ENCODE measurements at places on chromosomes 4 and X.
A peak's percentile ranks its signal among the peaks of the same experiment; 100 is the strongest.

DNA sequence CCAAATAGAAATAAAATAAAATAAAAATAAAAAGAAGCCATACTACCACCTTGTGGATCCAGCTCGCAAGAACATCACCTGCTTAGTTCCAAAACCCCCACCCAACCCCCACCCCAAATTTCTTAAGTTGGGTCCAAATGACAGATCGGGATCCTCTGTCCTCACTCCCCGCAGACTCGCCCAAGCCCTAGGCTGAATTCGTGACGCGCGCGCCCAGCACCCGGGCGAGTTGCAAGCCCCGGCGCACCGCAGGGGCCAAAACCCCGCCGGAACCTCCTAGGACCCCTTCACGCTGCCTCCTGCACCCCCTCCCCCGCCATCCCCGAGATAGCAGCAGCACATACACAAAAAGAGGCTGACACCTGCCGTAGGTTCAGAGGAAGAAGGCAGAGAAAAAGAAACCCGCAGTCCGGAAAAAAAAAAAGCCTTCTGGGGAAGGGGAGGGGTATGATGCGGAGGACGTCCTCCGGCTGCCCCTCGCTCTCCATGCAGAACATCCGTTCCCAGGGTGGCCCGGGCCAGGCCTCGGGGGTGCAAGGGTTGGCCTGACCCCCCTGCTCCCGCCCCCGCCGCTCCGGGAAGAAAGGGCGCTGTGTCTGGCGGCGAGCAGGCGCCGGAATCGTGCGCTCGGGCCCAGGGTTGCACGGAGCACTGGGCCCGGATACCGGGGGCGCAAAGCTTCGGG, 2.6 kb downstream of the NLGN4X start:
- no peak for DNase-seq

DNA sequence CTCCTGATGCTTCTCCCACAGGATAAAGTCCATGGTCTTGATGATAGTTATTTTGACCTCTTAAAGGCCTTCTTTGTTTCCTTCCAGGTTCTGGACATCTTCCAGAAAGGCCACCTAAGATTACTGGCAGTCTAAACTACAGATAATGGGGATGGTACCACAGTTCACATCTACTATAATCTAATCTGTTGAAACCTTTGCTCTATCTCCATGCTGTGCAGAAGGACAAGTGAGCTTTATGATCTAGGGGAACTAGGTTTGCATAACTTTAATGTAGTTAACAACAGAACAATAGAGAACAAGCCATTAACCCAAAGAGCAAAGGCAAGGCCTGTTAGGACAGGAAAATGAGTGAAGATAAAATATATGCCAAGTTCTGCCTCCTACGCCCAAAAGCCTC, 103.9 kb upstream of the KLHL13 start:
- no peak for DNase-seq

GRCh38 chr4:87382116-87382515, 8.9 kb downstream of the HSD17B11 start:
- no peak for DNase-seq

- no peak for DNase-seq
These were observed 595.6 kb downstream of the RPA4 start for GRCh38 chrX:97479106-97479890.

DNA sequence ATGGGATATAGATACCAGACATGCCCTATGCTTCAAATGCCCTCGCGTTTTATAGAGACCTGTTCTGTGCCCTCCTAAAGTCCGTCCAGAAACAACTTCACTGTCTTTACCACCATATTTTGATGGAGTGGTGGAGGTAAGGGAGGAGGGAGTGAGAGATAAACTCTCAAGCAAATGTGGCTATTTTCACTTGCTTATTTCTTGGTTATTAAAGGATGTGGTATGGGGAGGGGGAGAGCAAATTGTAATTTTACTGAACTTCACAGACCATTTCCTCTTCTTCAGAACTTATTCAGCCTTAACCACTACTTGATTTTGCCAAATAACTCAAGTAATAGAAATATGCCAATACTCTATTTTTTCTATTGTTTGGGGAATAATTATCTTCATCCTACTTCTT, 31.5 kb downstream of the GPR174 start:
- DNase-seq: no peak

GRCh38 chr4:172042714-172043114, 229.5 kb downstream of the GALNTL6 start:
- DNase-seq: no peak

DNA sequence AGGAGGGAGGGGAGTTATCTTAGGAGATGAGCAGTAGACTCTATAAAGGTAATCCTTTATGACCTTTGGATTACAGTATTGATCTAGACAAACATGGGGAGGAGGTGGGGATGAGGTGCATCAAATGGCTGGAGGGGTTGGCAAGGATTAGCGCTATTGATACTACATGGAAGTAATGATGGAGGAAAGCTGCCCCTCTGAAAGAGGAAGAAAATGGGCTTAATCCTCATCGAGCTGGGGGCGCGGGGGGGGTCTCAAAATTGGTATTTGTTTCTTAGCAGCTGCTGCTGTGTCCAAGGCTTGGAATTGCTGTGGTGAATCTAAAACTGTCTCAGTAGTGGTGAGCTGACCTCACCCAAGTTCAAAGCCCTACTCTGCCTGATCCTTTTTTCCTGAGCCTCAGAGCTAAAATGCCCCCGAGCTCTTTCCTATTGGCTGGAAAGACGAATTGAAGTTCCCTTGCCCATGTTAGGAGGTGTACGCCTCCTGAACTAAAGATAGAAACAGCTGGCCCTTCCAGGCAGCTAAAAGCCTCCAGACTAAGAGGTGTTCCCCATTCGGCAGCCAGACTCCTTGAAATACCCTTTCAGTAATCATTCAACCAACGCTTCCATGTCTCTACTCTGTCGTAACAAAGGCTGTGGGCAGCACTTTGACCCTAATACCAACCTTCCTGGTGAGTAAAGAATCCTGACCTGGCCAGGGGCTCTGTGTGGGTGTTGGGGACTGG, at the start of gene ITGB1BP2:
Gene ITGB1BP2, plus strand, starts transcription at position 556 of the 730 bp plus-strand sequence. Its CDS starts 57 bp downstream, at position 613.
- peak; percentile 55 for DNase-seq

- DNase-seq: peak; percentile 84
These were observed 101.5 kb downstream of the MGST2 start for GRCh38 chr4:139767168-139767567.

DNA sequence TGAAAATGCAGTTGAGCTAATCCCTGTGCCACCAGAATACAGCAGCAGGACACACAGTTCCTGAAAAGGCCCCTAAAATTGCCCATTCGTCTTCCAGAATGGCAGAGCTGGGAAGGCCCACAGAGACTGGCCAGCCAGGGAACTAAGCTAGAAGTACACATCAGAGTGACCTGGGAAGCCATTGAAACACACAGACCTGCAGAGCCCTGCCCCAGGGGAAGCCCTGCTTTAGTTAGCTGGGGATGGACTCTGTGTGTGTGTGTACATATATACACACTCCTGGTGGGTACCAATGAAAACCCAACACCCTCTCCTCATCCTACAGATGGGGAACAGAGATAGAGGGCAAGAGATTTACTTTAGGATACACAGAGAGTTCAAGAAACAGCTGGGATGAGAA, 227.7 kb downstream of the HS6ST2 start:
- DNase-seq: no peak

DNA sequence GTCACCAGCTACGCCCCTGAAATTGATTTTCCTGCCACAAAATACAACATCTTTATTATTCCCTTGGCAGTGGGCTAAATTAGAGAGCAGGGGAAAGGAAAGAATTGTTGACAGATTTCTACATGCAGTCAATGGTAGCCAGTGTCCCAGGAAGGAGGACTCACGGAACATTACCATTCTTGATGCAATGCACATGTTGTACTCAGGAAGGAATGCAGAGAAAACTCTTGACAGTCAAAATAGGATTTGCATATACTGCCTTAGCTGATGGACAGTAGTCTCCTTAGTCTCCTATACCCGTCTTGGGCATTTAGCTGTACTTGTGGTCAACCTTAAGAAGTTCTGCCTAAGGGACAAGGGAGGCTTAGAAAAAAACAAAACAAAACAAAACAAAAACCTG, 158.0 kb upstream of the GYPA start:
- no peak for DNase-seq

DNA sequence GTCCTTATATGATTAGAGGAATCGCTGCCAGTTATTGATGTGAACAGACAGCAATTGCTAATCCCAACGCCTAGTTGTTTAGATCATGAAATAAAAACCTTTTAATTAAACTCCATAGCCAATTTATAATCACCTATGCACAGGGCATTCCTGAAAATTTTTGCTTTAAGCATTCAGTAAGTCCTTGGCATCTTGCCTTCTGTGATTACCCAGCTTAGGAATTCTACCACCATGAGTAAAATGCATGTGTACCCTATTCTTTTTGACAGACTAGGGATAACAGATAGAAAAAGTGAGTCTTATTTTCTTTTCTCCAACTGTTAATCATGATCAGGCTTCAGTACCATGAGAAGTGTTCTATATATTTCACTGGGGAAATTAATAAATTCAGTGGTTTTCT, 995.3 kb upstream of the GRIA3 start:
- DNase-seq: no peak

All from inflammatory macrophage (primary cell).